ENCODE measurements at places on chromosomes 13 and 19.

- peak; percentile 6 for DNase-seq
Observed at GRCh38 chr13:26914624-26915023, 154.0 kb upstream of the GPR12 start.

- DNase-seq, result no peak
Observed at GRCh38 chr13:76939215-76939614, 9.1 kb upstream of the ACOD1 start.

DNA sequence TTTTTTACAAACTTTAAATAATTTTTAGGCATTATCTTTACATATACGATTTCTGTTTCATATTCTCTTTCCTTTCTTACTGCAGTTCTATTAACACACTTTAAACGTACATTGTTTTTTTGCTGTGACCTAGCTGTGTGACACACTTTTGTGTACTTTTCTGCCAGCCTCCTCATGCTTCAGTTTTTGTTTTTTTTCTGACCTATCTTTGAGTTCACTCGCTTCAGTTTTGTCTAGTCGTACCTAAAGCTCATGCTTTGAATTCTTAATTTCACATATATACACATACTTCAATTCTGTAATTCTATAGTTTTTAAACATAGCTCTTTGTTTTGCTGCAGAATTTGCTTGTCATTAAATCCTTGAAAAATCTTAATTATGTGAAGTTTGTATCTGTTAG, 150.4 kb downstream of the PDS5B start:
- no peak for DNase-seq

GRCh38 chr13:51955816-51956603, 55.2 kb downstream of the ATP7B start:
- DNase-seq, result no peak

- no peak for DNase-seq
Observed at GRCh38 chr13:43543331-43543730, 243.4 kb downstream of the ENOX1 start.

DNA sequence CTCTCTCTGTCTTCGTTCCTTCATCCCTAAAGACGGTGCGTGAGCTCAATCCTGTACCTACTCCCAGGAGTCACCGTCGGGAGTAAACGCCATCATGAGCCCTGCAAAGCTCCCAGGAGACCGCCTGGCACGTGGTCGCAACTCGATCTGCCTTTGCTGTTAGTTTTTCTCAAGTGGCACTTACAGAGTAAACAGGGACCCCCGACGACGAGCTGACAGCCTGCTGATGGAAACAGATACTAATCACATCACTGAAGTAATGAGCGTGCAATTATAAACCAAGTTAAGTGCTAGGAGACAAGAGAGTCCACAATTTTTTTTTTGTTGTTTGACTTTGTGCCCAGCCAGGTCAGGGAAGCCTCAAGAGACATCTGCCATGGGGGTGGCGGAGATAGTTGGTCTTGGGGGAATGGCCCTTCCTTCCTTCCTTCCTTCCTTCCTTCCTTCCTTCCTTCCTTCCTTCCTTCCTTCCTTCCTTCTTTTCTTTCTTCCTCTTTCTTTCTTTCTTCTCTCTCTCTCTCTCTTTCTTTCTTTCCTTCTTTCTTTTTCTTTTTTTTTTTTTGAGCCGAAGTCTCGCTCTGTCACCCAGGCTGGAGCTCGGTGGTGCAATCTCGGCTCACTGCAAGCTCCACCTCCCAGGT, 23.6 kb downstream of the CACNG6 start:
- no peak for DNase-seq

GRCh38 chr19:33054623-33055022, 10.1 kb downstream of the RHPN2 start:
- no peak for DNase-seq

- DNase-seq, result no peak
Observed at GRCh38 chr13:28376604-28377003, 118.3 kb downstream of the FLT1 start.

DNA sequence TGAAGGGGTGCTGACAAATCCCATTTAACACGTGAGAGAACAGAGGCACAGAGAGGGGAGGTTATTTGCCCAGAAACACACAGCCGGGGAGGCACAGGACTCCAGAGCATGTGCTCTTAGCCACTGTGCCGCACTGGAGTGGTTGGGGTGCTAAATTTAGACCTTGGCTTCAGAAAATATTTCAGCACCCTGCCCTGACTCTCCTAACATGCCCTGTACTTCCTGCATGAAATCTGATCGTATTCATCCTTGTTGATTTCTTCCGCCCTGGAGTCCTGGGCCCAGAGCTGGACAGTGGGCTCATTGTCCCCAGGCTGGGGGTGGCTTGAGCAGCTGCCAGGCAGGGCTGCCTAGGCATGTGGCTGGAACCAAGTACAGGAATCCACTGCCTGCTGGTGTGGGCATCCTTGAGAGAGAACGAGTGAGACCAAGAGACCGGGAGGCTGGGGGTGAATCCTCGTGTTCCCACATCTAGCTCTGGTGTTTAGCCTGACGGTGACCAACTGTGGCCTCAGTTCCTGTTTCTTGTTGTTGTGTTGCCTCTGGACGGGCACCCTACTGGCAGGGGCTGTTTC, 5.3 kb downstream of the SLC27A1 start:
- no peak for DNase-seq

DNA sequence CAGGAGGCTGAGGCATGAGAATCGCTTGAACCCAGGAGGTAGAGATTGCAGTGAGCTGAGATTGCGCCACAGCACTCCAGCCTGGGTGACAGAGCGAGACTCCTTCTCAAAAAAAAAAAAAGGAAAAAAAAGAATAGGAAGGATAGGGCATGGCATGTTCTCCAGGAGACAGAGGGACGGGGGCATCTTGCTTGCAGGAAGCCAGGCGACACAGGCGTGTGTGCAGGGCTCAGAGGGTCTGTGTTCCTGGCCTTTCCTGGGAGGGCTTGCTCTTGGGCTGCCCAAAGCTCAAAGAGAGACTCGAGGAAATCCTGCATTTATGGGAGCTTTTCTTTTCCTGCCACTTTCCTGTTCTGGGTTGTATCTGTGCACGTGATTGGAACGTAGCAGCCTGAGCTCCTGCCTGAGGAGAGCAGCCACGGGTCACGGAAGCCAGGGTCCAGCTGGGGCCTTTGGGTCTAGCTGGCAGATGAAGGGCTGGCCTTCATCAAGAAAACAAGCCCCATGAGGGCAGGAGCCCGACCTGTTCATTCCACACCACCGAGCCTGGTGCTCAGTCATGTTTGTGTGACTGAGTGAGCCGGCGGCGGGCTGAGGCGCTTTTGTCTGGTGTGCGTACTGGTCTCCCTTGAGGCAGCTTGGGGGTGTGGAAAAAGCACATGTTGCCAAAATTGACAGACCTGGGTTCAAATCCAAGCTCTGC, 44.5 kb downstream of the CAPN12 start:
- no peak for DNase-seq

GRCh38 chr13:51619614-51620013, 35.4 kb downstream of the WDFY2 start:
- no peak for DNase-seq

DNA sequence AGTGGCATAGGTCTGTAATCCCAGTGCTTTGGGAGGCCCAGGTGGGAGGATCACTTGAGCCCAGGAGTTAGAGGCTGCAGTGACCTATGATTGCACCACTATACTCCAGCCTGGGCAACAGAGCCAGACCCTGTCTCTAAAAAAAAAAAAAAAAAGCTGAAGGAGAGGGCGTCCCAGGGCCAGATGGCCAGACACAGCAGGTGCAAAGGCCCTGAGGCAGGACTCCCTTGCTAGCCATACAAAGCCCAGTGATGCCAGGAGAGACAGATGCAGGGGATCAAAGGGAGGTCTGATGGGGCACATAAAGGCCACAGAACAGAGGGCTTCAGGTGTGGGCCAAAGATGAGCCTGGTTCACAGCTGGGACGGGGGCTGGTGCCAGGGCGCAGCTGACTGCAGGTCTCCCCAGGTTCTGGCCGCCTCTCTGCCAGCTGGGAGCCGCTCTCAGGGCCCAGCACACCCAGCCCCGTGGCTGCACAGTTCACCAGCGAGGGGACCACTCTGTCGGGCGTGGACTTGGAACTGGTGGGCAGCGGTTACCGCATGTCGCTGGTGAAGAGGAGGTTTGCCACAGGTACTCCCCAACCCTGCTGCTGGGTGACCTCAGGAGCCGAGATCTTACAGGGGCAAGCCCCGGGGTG, 7.5 kb upstream of the B3GNT3 start:
- DNase-seq, result no peak

- DNase-seq, result no peak
Observed at GRCh38 chr19:5293612-5294378, 46.8 kb downstream of the PTPRS start.

DNA sequence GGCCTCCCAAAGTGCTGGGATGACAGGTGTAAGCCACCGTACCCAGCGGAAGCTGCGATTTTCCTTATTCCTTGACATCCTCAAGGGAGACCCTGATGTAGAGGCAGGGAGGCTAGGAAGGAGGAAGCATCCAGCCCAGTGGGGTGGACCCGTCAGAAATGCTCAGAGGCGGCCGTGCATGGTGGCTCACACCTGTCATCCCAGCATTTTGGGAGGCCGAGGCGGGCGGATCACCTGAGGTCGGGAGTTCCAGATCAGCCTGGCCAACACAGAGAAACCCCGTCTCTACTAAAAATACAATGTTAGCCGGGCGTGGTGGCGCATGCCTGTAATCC, 11.6 kb downstream of the GZMM start:
- no peak for DNase-seq

- no peak for DNase-seq
Observed at GRCh38 chr13:46621133-46621532, 68.2 kb downstream of the LRCH1 start.

GRCh38 chr13:29654384-29654783, 58.9 kb upstream of the SLC7A1 start:
- DNase-seq, result no peak

- DNase-seq, result no peak
Observed at GRCh38 chr13:24500977-24501376, 11.6 kb downstream of the PARP4 start.

GRCh38 chr19:6060600-6061375, 49.5 kb downstream of the RFX2 start:
- DNase-seq, result peak; percentile 37

DNA sequence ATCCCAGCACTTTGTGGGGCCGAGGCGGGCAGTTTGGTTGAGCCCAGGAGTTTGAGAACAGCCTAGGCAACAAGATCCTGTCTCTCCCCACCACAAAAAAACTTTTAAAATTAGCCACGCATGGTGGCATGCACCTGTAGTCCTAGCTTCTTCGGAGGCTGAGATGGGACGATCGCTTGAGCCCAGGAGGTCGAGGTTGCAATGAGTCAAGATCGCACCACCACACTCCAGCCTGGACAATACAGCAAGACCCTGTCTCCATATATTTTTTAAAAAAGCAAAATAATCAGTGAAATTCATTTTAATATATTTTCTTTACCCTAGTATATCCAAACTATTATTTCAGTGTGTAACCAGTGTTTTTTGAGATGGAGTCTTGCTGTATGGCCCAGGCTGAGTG, 8.2 kb downstream of the AP2A1 start:
- no peak for DNase-seq

DNA sequence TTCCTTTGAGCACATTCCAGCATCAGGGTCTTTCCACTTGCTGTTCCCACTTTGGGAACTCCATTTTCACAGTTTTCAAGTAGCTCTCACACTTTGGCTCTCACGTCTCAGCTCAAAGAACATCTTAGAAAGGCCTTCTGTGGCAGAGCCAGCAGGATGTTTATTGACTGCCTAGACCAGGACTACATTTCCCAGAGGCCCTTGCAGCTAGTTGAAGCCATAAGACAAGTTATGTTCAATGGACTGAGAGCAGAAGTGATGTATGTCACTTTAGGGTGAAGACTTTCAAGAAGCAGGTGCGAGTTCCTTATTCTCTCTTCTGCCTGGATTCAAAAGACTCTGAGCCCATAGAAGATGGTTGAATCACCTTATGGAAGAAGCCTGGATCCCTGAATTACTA, 4.3 kb upstream of the HAUS5 start:
- no peak for DNase-seq

DNA sequence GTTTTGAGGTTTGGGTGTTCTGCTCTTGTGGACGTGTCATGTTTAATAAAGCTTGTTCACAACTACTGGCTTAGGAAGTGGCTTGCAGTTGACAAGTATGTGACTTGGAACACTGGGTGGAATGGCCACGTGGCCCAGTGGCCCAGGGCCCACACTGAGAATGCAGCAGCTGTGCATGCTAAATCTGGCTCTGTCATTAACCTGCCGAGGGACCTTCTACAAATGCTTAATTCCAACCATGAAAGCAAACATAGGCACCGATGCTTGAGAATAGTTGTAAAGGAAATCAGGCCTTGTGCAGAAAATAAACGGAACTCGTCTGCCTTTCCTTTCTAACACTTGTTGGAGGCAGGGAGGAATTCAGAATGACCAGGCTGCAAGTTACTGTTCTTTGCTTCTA, 11.6 kb upstream of the CLDN10 start:
- DNase-seq, result no peak

DNA sequence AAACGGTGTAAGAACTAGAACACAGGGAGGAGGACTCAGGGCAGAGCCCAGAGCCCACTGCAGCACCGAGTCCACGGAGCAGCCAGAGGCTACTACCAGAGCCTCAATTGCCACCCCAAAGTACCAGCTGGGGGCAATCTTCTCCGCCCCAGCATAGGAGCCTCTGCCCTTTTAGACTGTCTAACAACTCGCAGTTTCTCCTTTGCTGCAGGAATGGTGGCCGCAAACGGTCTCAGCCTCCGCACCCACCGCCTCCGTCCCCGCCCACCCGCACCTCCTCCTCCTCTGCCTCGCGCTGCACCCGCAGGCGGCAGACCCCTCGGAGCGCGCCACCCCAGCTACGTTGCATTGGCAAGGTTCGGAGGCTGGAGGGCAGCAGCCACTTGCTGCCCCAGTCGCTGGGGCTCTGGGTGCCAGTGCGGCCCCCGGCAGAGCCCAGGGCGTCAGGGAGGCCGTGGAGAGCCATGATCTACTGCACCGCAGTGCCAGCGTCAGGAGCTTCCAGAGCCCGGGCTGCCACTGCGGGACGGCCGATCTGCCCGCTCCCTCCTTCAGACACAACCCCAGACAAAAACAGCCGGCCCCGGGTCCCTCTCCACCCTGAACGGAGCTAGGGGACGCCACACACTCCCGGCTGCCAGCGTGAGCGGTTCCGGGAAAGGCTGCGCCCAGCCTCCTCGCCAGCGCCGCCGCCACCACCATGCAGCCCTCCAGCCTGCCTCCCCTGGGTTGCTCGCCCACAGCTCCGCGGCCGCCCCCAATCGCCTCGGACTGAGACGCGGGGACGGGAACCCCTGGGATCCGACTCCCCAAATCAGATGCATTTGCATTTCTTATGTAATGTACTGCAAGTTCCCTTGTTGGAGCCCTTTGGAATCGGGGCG, 1.8 kb downstream of the FGF14 start:
- DNase-seq, result no peak
